Glomerular endothelial cell (primary cell): ENCODE measurements at places on chromosomes 12 and 14. TPM values are rescaled to one million over a fixed set of nuclear protein-coding genes. Genes with fewer than 3 reads are reported as not detected.

MLH3 gene
- 12.5 and 13.6 TPM in 2 replicates for total RNA-seq

PLEK2 gene
- total RNA-seq = 11.3 and 13.8 TPM in 2 replicates

PCED1B gene
- 0.70 and 1.9 TPM in 2 replicates for total RNA-seq

GPR137C gene
- total RNA-seq = 0.63 and 2.1 TPM in 2 replicates

TMEM229B gene
- total RNA-seq = 1.6 and 2.9 TPM in 2 replicates

KSR2 gene
- 1.3 and 3.6 TPM in 2 replicates for total RNA-seq

FOXN4 gene
- not detected in 2 replicates for total RNA-seq

CYP46A1 gene
- 0.12 and 2.2 TPM in 2 replicates for total RNA-seq

GRCh38 chr12:14771651-14772137, 31.6 kb downstream of the WBP11 start:
- no peak for DNase-seq

GRCh38 chr14:49497725-49498348, 88.3 kb downstream of the RPS29 start:
- peak; percentile 54 for DNase-seq

GRCh38 chr12:96234591-96235483, 40.7 kb downstream of the ELK3 start:
- DNase-seq = no peak

- no peak for DNase-seq
Measured at GRCh38 chr14:52266782-52267181, 716 bp upstream of the PTGDR start.

- DNase-seq = no peak
Measured at GRCh38 chr12:47896633-47897032, 8.2 kb downstream of the VDR start.

DNA sequence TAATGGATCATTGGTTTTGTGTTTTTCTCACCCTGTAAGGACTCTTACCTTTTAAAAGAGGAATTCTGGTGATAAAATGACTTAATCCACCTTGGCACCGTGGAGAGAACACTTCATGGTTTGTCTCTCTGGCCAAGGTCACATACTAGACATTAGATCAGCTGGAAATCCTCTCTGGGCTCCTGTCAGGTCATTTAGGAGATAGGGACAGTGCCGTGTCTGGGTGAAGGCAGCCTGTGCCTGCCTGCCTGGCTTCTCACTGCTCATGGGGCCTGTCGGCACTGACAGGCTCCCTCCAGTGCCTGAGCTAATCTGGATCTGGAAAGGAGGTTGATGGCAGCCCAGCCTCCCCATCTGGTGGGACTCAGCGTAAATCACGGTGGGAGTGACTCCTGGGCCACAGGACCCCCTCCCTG, 5.7 kb downstream of the CRADD start:
- DNase-seq = no peak

DNA sequence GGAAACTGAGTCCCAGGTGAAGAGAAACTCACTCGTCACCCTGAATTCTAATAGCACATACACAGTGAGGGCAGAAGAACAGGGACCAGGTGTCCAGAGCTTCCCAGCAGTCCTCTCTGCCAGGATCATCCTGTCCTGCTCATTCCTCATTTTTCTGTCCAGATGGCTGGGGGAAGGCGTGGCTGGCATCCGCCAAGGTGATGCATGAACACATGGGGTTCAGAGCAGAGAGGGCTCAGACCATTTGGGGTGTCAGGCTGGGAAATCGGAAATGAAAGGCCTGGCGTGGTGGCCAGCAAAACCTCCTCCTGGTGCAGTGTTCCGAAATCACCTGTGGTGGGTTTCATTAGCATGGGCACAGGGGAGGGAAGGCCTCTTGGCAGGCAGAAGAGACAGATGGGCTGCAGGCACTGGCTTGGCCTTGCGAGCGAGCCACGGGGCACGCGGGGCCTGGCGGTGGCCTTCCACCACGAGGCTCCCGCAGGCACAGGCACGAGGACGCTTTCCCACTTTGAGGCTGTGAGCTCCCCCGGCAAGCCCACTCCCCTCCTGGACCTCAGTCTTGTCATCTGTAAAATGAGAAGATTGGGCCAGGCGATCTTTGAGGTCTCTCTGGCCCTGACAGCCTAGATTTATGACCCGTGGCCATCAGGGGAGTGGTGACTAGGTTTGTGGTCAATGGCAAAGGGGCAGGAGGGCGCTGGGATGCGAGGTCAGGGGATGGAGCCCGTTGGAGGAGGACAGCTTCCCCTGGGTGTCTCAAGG, 68.5 kb downstream of the TSPAN9 start:
- no peak for DNase-seq

GRCh38 chr12:117567644-117568216, 206.3 kb upstream of the NOS1 start:
- no peak for DNase-seq

GRCh38 chr14:50773632-50774541, 57.1 kb downstream of the NIN start:
- DNase-seq = no peak

DNA sequence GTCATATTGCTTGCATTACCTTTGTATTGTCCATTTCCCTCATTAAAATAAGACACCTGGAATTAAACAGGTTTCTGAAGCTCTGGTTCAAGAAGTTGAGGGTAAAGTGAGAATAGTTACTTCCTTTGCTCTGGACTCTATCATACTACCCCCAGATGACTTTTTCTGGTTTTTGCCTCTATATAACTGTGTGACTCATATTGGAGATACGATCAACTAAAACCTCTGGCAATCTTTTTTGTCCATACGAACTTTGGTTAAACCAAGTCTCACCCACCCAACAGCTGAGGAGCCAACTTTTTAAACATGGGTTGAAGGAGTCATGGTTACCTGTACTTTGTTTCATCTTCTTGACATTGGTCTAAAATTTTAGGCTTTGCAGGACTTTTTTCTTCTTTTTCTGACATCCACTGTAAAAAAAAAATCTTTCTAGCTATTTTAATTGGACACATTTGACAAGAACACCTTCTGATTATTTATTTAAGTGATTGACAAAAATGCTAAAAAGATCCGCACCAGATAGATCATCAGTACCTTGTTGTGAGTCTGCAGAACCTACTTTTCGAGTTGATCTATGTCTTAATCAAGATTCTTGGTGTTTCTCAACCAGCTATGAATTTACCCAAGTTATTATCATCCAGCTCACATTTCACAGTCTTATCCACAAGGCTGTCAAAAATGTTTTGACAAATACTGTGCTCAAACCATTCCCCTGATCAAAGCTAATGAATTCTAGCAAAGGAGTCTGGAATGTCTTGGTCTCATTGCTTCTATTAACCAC, 166.0 kb downstream of the IPO8 start:
- no peak for DNase-seq

DNA sequence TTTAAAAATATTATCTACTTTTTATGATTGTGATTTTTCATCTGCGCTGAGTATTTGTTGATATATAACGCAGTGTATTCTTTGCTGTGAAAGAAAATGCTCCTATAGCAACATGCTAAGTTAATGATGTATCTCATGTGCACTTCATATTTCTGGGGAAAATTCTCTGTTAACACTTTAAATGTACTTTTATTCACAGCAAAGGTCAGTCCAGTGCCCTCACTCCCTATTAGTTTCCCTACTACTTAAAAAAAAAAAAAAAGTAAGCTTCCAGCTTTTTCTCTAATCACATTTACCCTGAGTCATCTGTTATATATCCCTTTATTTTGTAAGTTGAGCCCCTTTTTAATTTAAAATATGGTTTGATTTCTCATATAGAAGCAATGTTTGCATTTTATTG, 219.8 kb downstream of the AEBP2 start:
- DNase-seq = no peak

DNA sequence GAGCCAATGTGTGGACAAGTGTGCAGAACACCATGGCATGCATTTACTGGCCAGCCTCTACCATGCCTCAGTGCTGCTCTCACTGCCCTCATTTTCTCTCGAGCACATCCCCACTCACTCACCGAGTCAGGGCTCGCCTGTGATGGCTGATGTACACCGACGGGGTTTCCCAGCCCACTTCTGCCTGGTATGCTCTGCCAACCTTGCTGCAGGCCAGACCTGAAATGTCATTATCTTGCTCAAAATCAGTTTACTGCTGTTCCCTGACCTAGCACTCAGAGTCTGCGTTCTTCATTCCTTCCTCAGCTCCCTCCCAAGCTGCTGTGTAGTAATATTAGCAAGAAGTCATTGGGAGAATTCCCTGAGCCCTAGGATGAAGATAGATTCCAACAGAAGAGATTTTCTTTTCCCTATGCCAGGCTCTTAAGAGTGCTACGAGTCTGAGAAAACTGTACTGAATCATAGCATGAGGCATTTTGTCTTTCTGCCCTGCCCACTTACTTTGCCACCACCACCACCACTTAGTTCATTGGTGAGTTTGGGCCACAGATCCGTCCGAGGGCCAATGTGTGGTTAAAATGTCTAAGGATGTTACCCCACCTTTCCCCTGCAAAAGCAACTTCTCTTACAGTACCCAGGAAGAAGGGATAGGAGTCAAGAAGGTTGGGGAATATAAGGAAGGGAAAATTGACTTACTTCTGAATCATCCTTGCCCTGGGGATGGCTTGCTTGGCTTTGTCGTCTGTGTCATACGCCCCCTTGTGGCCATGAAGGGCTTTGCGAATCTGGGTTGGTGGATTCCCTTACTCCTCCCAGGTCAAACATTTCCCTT, 51.0 kb downstream of the BMAL2 start:
- peak; percentile 72 for DNase-seq

GRCh38 chr12:95412482-95413311, 61.3 kb upstream of the METAP2 start:
- DNase-seq = no peak

GRCh38 chr12:49567302-49567610, 686 bp downstream of the MCRS1 start:
- no peak for DNase-seq

GRCh38 chr12:119601877-119602733, 8.5 kb downstream of the TMEM233 start:
- DNase-seq = no peak

DNA sequence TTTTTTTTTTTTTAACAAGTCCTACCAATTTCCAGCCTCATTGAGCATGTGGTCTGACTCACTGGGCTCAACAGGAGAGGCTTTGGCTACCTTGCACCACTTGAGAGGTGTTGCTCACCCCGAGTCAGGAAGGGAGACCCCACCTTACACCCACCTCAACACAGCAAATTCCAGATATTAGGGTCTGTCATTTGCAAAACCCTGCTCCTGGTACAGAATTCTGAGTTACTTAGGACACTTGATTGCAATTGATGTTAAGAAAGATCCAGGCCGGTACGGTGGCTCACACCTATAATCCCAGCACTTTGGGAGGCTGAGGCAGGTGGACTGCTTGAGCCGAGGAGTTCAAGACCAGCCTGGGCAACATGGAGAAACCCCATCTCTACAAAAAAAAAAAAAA, 14.1 kb downstream of the DGLUCY start:
- no peak for DNase-seq

- DNase-seq = no peak
Measured at GRCh38 chr12:106329231-106329982, 26.9 kb downstream of the TCP11L2 start.
